ACHN (cell line): ENCODE measurements at places on chromosomes 12 and 14.

GRCh38 chr12:19206493-19207077, 77.1 kb downstream of the PLEKHA5 start:
- DNase-seq: no peak

DNA sequence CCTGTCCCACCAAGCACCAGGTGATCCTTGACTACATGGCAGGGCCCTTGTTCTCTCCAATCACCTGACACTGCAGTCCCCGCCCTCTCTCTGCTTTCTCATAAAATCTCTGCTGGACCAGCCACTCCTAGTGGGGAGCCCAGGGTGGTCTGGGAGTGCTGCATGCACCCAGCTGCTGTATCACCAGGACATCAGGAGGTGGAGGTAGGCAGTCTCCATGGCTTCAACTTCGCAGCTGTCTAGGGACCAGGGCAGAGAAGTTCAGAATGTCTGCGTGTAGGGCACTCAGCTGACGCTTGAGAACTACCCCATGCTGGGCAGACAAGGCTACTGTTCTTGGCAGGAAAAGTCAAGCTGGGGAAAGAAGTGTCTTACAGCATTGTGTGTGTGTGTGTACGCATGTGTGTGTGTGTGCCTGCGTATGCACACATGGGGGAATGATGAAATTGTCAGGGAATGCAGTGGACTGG, 2.6 kb downstream of the WSCD2 start:
- DNase-seq: no peak

DNA sequence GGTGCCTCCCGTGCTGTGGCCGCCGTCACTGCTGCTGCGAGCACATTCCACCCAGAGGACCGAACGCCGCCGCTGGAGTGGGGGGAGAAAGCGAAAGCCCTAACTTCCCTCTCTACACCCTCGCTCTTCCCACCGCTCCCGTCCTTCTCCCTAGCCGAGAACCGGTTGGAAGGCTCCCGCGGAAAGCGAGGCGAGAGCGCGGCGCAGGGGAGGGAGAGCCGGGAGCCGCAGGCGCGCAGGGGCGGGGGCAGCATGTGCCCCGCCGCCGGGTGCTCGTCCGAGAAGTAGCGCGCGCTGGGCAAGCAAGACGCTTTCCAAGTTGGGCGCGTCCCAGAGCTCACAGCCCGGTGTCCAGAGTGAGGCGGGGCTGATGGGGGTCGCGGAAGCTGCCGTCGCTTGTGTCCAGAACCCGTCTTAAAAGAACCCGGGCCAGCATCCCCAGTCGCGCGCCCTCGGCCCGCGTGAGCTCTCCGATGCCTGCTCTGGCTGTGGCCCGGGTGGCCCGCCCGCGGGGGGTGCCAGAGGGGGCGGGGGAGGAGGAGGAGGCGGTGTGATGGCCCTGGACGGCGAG, at the start of gene TRHDE:
TSS of gene TRHDE (plus strand) at position 280 of the 571 bp plus-strand sequence. CDS start at position 554, 274 bp downstream.
- peak; percentile 28 for DNase-seq

GRCh38 chr12:86254399-86255107, 1.6 kb downstream of the MGAT4C start:
- no peak for DNase-seq

DNA sequence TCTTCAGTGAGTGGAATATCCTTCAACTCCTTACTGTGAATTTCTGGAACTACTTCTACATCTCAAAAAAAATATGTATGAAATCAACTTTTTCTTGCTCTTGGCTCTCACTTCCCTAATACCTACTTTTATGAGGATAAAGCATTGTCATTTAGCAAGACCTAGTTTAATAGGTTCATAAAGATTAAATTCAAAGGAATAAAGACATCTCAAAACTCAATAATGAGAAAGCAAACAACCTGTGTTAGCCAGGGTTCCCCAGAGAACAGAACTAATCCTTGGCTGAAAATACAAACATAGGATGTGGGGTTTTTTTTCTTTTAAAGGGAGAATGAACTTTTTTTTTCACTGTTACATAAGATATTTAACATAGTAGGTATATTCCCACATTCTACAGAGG, 57.9 kb downstream of the SCFD1 start:
- no peak for DNase-seq

GRCh38 chr12:105920161-105920684, 218.5 kb downstream of the NUAK1 start:
- no peak for DNase-seq

DNA sequence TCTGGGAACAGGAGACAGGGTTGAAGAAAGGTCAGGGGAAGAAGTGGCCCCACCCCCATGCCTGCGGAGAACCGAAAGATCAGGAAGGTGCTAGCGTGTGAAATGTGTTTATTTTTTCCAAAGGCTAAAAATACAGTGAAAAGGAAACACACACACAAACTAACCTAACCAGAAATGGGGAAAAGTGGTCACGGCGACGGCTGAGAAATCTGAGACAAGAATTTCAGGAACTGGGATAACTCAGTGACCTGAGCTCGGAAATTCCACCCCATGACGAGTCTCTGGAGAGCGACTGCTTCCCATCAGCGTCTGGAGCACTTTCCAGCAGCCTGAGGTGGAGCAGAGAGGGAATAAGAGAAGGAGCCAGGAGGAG, 16.6 kb upstream of the RND1 start:
- no peak for DNase-seq

DNA sequence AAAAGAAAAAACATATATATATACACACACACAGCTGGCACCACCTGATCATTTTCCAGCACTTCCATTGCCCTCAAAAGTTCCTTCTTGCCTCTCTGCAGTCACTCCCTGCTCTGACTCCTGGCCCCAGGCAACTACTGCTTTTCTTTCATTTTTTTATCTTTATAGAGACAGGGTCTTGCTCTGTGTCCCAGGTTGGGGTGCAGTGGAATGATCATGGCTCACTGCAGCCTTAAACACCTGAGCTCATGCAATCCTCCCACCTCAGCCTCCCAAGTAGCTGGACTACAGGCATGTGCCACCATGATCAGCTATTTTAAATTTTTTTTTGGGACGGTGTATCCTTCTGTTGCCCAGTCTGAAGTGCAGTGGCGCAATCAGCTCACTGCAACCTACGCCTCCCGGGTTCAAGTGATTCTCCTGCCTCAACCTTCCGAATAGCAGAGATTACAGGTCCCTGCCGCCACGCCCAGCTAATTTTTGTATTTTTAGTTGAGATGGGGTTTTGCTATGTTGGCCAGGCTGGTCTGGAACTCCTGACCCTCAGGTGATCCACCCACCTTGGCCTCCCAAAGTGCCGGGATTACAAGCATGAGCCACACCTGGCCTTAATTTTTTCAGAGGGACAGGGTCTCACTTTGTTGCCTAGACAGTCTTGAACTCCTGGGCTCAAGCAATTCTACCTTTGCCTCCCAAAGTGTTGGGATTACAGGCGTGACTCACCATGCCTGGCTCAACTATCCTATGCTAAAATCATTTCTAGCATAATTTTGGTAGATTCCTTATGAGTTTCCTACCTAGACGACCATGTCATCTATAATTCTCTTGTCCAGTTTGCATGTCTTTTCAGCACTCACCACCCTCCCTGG, 7.8 kb downstream of the HSP90AA1 start:
- DNase-seq: no peak

GRCh38 chr12:69981881-69982475, 157.0 kb downstream of the MYRFL start:
- no peak for DNase-seq
